ENCODE measurements at places on chromosomes 3 and 15. TPM values are rescaled to one million over a fixed set of nuclear protein-coding genes. Genes with fewer than 3 reads are reported as not detected.
A peak's percentile ranks its signal among the peaks of the same experiment; 100 is the strongest.

The DNAH12 gene
- 0.43 TPM for total RNA-seq

The GPR87 gene
- not detected for total RNA-seq

The GOLGA6A gene
- total RNA-seq = not detected

The MFAP1 gene
- 19.7 TPM for total RNA-seq

The PAQR5 gene
- not detected for total RNA-seq

The OR5K2 gene
- total RNA-seq = not detected

The EPHA3 gene
- total RNA-seq = not detected

The TRPC1 gene
- 0.14 TPM for total RNA-seq

The CD200R1 gene
- total RNA-seq = not detected

DNA sequence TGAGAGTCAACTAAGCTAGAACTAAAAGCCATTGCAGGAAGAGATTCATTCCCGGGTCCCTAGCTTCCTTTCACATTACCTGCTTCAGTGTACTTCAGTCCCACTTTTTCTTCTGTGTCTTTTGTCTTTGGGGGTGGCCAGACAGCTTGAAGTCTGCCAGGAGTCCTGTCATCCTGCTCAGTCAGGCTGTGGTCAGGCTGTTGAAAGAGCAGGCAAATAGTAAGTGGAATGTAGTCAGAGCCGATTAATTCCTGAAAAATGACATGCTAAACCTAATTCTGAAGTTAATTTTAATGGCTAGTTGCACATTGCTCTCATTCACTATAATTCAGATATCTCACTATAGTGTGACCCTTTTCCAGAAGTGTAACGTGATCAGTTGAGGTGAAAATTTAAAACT is 129.6 kb downstream of the FMN1 start:
- H3K36me3 ChIP-seq = no peaks in the 10 kb centered on the region
- H3K27ac ChIP-seq = no peak overlapping the region

- no peak overlapping the region for H3K4me3 ChIP-seq
- DNase-seq = no peak
- no peaks in the 10 kb centered on the region for H3K4me1 ChIP-seq
- no peaks in the 10 kb centered on the region for H3K27me3 ChIP-seq
- no peak overlapping the region for H3K27ac ChIP-seq
Observed at GRCh38 chr3:177569875-177570657, 372.8 kb upstream of the TBL1XR1 start.

- H3K27ac ChIP-seq = no peak overlapping the region
- no peaks in the 10 kb centered on the region for H3K4me1 ChIP-seq
- DNase-seq = no peak
- no peaks in the 10 kb centered on the region for H3K27me3 ChIP-seq
- H3K4me3 ChIP-seq = no peak overlapping the region
Observed at GRCh38 chr15:101453123-101454120, 36.1 kb downstream of the PCSK6 start.

- H3K4me3 ChIP-seq = no peak overlapping the region
- H3K27me3 ChIP-seq = no peaks in the 10 kb centered on the region
- DNase-seq = no peak
- peaks cover 22% of the 10 kb centered on the region for H3K4me1 ChIP-seq
Observed at GRCh38 chr15:59053482-59053881, 51.5 kb upstream of the CCNB2 start.

- no peak overlapping the region for H3K27ac ChIP-seq
- DNase-seq = no peak
- H3K4me3 ChIP-seq = no peak overlapping the region
- no peaks in the 10 kb centered on the region for H3K27me3 ChIP-seq
Observed at GRCh38 chr15:60423537-60423936, 25.8 kb upstream of the ANXA2 start.

DNA sequence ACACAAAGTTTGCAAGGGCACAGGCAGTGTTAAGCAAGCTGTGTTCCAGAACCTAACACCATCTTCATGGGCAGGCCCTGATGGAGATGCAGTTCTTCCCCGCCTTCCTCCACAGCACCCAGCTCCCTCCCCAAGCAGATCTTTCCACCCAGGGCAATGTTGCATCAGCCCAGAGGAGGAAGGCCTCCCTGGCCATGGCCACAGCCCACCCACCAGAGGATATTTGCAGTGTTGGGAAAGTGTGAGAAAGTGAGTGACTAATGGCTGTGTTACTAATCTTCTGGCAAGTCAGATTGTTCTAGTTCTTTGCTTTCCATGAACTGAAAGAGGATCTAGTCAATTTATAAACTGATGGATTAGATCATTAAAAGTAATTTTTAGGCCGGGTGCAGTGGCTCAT is 42.0 kb upstream of the ATP10A start:
- H3K4me1 ChIP-seq = no peaks in the 10 kb centered on the region
- H3K27me3 ChIP-seq = no peaks in the 10 kb centered on the region
- H3K36me3 ChIP-seq = no peaks in the 10 kb centered on the region
- H3K27ac ChIP-seq = no peak overlapping the region

- no peak overlapping the region for H3K27ac ChIP-seq
- H3K27me3 ChIP-seq = no peaks in the 10 kb centered on the region
Observed at GRCh38 chr3:117681619-117682018, 972.0 kb downstream of the TUSC7 start.

DNA sequence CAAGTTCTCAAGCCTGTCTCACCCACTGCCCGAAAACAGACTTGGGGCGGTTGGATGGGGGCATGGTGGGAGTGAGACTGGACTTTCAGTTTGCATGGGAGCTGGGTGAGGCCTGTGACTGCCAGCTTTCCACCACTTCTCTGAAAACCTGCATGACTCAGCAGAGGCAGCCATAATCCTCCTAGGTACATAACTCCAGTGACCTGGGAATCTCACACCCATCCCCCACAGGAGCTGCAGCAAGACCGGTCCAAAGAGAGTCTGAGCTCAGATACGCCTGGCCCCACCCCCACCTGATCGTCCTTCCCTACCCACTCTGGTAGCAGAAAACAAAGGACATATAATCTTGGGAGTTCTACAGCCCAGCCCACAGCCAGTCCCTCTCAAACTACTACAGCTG is 107.2 kb downstream of the NSMCE3 start:
- H3K4me1 ChIP-seq = no peaks in the 10 kb centered on the region
- no peak for DNase-seq
- no peaks in the 10 kb centered on the region for H3K27me3 ChIP-seq
- no peak overlapping the region for H3K4me3 ChIP-seq

- no peak overlapping the region for H3K4me3 ChIP-seq
- H3K27ac ChIP-seq = no peak overlapping the region
- DNase-seq = no peak
- no peaks in the 10 kb centered on the region for H3K4me1 ChIP-seq
Observed at GRCh38 chr3:112633757-112634156, 7.2 kb downstream of the CCDC80 start.

DNA sequence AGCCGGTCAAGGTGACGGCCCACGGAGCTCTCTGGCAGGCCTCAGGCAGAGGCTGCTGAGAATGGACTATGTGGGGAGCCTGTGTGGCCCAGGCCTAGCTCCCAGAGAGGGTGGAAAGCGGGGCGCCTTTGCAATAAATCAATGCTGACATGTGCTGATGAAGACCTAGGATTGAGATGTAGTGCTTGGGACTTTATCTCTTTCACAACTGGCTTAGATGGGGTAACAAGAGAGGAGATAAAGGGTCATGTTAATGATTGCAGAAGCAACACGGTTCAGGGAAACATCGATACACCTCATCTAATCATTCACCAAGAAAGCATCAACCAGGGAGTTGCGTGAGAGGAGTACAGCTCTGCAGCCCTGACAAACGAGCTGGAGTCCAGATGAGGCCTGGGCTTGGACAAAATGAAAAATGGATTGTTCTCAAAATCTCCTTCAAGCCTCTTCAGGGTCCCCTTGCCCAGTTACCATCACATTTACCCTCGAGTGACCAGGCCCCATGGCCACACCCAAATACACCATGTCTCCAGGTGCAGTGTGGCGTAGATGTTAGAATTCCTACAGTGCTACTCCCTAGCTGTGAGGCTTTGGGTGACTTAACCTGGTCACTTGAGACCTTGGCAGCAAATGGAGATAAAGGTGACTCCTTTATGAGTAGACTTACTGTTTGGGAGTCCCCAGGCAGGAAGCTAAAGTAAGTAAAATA is 146.4 kb upstream of the LIPC start:
- no peak overlapping the region for H3K27ac ChIP-seq
- DNase-seq = no peak
- no peaks in the 10 kb centered on the region for H3K27me3 ChIP-seq
- H3K4me1 ChIP-seq = peaks cover 4% of the 10 kb centered on the region
- H3K4me3 ChIP-seq = no peak overlapping the region

GRCh38 chr3:194315088-194315964 is 35.8 kb downstream of the CPN2 start:
- H3K36me3 ChIP-seq = no peaks in the 10 kb centered on the region
- no peak overlapping the region for H3K27ac ChIP-seq
- peak overlapping the region; percentile 62 for H3K4me3 ChIP-seq
- no peaks in the 10 kb centered on the region for H3K27me3 ChIP-seq
- DNase-seq = peak; percentile 95

- H3K27ac ChIP-seq = no peak overlapping the region
- H3K27me3 ChIP-seq = no peaks in the 10 kb centered on the region
- no peak overlapping the region for H3K4me3 ChIP-seq
Observed at GRCh38 chr15:51483520-51483919, 139.1 kb downstream of the DMXL2 start.

DNA sequence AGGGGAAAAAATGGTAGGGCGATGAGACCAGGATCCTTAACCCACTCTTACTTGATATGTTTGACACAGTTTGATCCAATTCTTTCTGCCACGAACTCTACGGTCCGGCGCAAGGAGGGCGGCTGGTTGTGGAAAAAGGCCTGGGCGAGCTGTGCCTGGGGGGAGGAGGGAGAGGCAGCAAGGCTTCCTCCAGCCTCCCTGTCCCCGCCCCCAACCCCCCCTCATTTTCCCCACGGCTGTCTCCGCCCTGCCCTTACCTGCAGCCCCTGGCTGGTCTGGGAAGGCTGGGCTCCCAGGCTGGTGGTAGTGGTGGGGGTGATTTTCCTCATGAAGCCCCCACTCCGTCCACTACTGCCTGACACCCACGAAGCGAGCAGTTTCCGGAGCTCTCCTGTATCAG is 8.0 kb downstream of the CDAN1 start:
- H3K4me1 ChIP-seq = no peaks in the 10 kb centered on the region
- H3K27me3 ChIP-seq = no peaks in the 10 kb centered on the region
- DNase-seq = no peak
- H3K4me3 ChIP-seq = no peak overlapping the region

DNA sequence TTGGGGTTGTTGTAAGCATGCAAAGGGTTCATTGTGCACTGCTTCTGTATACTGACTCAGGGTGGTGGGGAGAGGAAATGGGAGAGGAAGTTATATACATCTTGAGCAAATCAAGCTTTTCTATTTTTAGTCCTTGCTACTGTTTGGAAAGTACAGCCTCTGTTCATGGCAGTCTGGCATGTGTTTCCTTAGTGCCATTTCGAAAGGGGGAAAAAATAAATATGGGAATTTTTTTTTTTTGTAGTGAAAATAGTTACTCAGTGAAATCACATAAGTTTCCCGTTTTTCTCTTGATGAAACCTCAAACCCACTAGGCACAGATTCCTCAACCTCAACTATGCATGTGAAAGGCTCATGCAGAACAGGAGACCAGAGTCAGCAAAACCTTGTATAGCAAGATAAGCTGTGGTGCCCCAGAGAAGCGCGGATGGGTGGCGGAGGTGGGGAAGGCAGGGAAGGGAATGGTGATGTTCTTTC is 353.3 kb downstream of the LPP start:
- H3K27ac ChIP-seq = no peak overlapping the region

DNA sequence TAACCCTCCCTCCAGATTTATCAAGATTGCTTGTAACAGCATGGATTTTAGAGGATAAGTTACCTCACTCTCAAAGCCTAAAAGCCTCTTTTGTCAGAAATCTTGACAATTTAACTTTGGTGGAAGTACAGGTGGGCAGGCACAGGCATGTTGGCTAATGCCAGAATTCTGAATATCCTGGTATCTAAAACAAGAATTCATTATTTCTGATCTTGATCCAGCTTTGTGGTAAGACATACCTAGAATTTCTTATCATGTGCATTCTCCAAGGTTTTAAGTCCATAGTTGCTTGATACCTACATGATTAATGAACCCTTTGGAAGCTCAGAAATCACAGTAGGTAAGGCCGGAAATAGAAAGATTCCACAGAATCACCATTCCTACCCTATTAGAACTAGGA is 109.9 kb upstream of the TTC14 start:
- no peak for DNase-seq
- no peak overlapping the region for H3K27ac ChIP-seq
- no peak overlapping the region for H3K4me3 ChIP-seq

DNA sequence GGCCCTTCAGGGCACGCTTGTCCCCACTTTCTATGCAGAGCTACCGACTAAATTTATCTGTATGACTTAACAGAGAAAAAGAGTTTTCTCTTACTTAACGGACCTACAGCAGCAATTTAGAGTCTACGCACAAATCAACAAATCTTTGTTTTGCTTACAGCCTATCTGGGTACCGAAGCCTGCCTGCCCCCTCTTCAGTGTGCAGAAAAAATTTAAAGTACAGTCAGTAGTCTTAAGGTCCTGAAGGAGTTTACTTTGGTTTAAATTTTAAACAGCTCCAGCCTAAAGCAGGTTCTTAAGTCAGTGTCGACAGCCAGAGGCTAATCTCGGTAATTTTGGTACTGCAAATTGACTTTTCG is 570 bp downstream of the SACM1L start:
- H3K36me3 ChIP-seq = peaks cover 32% of the 10 kb centered on the region
- peak overlapping the region; percentile 81 for H3K4me3 ChIP-seq
- H3K27me3 ChIP-seq = no peaks in the 10 kb centered on the region
- H3K4me1 ChIP-seq = peaks cover 44% of the 10 kb centered on the region
- no peak for DNase-seq
- peak overlapping the region; percentile 80 for H3K27ac ChIP-seq

DNA sequence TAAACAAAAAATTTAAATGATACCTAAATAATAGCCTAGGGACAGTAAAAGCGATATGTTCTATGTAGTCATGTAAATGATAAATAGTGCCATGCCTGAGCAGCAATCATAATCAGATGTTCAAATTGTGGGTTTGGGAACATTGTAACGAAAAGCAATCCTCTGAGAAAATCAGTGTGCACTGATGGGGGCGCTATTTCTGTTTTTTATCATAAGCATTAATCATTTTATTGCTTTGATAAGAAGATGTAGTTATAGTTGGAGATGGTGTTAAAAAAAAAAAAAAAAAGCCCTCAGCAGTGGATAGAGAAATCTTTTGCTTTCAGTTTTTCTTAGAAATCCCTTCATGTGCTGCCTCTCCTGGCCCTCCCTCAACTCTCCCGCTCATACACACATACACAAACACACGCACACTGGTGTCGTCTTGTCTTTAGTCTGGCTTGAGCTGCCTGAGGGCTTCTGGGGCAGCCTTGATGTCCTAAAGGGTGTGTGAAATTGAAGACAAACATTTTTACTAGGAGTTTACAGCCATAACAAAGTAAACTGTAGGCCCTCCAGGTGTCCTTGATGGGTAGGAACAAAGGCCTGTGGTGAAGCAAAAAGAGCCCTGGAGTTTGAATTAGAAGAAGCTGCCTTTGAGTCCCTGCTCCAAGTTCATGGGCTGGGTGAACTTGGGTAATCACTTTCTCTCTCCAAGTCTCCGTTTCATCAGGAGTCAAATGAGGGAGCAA is 428.1 kb downstream of the SOX2 start:
- peak; percentile 49 for DNase-seq
- H3K27ac ChIP-seq = no peak overlapping the region
- peaks cover 5% of the 10 kb centered on the region for H3K4me1 ChIP-seq

GRCh38 chr3:183895296-183895695 is 10.6 kb upstream of the PARL start:
- peaks cover 10% of the 10 kb centered on the region for H3K4me1 ChIP-seq
- no peak overlapping the region for H3K27ac ChIP-seq
- H3K36me3 ChIP-seq = no peaks in the 10 kb centered on the region
- DNase-seq = peak; percentile 94
- no peak overlapping the region for H3K4me3 ChIP-seq
- no peaks in the 10 kb centered on the region for H3K27me3 ChIP-seq
